MV-4-11 (cell line): ENCODE measurements at places on chromosomes 16 and 17.

- no peak for DNase-seq
Measured at GRCh38 chr17:72477491-72477890, 356.7 kb downstream of the SOX9 start.

- no peak for DNase-seq
Measured at GRCh38 chr16:87535457-87535854, 42.6 kb upstream of the ZCCHC14 start.

DNA sequence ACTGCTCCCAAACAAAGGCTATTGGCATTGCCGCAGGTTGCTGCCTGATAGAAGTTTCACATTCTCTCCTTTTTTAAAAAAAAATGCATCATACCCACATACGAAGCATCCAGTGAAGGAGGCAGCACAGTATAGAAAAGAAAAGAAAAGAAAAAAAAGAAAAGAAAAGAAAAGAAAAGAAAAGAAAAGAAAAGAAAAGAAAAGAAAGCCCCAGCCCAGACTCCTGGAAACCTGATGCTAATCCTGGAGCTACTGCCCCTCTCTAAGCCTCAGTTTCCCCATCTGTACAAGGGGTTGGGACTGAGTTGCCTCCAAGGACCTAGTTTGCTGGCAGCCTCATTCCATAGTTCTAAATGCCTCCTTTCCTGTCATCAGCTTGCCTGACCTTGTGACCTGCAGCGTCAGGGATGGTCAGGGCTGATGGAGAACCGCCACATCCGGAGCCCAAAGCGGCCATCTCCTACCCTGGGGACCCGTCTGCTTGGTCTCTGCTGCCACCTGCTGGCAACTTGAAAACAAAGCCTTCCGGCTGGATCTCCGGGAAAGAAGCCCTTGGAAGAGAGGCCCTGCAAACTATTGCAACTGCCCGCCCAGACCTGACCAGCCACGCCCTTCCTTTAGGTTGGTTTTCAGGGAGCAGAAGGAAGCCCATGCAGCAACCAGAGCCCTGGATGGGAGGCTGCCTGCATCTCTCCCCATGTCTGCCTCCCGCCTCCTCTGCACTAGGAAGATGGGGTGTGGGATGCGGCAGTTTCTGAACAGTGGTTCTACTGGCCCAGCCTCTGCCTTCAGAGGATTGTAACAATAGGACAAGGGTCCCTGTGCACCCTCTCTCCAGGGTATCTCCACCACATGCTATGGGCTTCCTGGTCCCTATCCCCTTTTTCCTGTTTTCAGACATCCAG is 13.0 kb downstream of the AIPL1 start:
- DNase-seq, result peak; percentile 67

GRCh38 chr17:80855948-80856862 is 135.4 kb upstream of the CHMP6 start:
- peak; percentile 94 for DNase-seq

GRCh38 chr17:40363111-40363827 is 1.3 kb downstream of the GJD3 start:
- DNase-seq, result peak; percentile 12

DNA sequence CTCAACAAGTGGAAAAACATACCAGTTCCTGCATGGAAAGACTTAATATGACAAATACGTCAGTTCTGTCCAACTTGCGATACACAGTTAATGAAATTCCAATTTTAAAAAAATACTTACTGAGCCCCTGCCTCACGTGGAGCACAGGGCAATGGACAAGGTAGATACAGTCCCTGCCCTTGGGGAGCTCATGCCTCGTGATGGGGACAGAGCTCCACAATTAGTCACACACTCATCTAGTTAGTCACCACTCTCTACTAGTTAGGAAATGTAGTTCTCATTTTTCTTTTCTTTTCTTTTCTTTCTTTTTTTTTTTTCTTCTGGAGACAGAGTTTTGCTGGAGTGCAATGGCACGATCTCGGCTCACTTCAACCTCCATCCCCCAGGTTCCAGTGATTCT is 74.7 kb upstream of the CDH5 start:
- DNase-seq, result no peak

- no peak for DNase-seq
Measured at GRCh38 chr16:29678691-29679267, at the start of gene QPRT. QPRT (plus strand) TSS chr16:29679180; CDS start chr16:29679198, 18 bp downstream.

DNA sequence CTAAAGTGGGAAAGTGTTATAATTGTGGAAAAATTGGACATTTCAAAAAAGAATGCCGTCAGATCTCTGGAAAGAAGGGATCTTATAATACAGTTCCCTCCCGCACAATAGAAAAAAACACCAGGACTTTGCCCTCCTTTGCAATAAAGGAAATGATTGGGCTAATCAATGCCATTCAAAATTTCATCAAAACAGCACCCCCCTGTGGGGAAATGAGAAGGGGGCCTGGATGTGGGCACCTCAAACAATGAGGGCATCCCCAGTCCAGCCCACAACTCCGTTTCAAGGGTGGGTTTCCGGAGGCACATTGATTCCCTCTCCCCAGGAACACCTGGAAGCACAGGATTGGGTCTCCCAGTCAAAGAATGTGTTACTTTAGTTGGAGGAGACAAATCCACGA is 26.1 kb downstream of the CD300LG start:
- DNase-seq, result no peak

- DNase-seq, result peak; percentile 37
Measured at GRCh38 chr16:719815-720446, 1.0 kb upstream of the ANTKMT start.
